Testis (tissue), 5 donors: ENCODE measurements at places on chromosomes 1 and 21. TPM values are rescaled to one million over a fixed set of nuclear protein-coding genes. Genes with fewer than 3 reads are reported as not detected.

The CDCA8 gene
- total RNA-seq = 21.0 TPM

The ADORA1 gene
- 43.2 TPM for total RNA-seq

The LHX8 gene
- total RNA-seq = 2.9 TPM

The TDRD5 gene
- total RNA-seq = 30.5 TPM

The FAM167B gene
- 1.6 TPM for total RNA-seq

The RERE gene
- total RNA-seq = 229 TPM

The HSD3B2 gene
- 0.19 TPM for total RNA-seq

The LCE1C gene
- total RNA-seq = not detected

The KPRP gene
- total RNA-seq = not detected

The PEX14 gene
- 30.3 TPM for total RNA-seq

The KCNA3 gene
- 3.4 TPM for total RNA-seq

The TRIM46 gene
- total RNA-seq = 3.7 TPM

The PRDX6 gene
- total RNA-seq = 458 TPM

The KCNK1 gene
- total RNA-seq = 2.0 TPM

The FAM72B gene
- total RNA-seq = 4.9 TPM

The CLDN14 gene
- 0.31 TPM for total RNA-seq

The SAMSN1 gene
- total RNA-seq = 0.71 TPM

The GSTM5 gene
- 6.5 TPM for total RNA-seq

The DENND2D gene
- total RNA-seq = 21.2 TPM

- DNase-seq = no peak
Measured at GRCh38 chr1:108814343-108815125, 42.4 kb downstream of the AKNAD1 start.

DNA sequence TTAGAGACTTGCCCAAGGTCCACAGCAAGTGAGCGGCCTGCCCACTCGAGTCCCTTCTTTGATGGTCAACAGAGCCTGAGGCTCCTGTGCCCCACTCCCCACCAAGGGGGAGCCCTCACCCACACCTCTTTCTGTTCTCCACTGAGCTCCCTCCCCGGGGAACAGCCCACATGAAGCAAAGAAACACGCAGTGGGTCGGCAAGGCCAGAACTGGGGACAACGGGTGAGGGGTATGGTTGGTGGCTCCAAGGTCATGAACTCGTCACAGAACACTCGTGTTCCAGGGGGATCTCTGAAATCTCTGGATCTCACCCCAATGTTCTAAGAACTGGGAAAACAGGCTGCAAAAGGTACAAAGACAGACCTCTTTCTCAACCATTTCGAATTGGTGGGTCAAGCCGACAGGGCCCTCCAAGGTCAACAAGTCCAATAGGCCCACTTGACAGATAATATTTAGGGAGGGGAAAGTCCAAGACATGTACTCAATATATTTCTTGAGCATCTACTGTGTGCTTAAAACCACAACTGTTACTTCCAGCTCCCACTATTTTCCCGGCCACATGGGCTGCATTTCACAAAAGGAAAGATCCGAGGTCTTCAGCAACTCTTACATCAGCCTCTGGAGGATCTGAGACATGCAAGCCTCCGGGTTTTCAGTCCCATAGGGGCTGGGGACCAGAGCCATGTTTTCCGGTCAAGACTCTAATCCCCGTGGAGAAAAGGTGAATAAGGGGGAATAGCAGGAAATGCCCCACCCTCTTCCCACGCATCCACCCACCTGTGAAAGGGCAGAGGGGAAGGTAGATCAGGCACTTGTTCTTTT, 1.1 kb upstream of the RAP1GAP start:
- DNase-seq = no peak

DNA sequence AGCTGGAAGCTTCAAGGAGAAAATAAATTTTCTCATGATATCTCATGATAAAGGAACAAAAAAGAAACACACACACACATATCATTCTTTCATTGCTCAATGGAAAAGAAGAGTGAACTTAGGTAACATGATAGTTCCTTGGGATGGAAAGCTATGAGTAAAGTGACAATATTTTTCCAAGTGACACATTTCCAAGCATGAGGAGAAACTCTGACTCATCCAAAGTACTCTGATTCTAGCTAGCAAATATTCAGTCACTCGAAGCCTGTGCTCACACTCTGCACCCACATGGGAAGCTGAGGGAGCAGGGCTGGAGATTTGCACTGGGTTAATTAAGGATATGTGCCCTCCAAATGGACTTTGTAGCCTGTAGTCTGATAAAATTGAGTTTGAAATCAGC, 222.4 kb downstream of the LRRC40 start:
- DNase-seq = no peak

DNA sequence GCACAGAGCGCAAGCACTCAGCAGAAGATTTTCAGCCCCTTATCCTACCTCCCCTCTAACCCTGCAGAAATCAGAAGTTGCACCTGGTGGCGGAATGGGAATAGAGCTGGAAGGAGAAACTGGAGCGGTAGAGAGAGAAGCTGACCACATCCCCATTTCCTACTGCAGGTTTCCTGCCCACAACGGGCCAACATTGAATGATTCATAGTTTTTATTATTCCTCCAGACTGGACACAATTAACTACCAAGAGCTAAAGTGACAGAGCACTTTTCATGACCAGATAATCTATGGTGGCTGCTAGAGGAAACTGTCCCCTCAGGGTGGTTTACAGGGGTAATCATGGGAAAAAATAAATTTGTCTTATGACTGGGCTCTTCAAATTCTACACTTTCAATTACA, 21.3 kb upstream of the LRRC8D start:
- DNase-seq = no peak

DNA sequence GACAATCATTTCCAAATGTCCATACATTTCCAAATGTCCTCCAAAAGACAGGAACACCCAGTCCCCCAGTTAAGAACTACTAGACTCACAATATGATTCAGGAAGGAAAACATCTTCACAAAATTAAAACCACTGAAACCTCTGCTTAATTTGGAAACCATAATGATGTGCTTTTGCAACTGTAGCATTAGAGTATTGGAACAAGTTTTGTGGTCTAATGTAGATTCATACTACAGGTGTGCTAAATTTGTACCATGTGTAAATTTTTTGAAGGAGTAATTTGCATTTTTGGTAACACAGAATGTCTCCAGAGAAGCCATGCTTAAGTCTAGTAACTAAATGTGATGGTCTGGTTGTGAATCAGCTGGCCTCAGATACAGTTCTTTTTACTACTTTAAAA, 129.6 kb downstream of the DPYD start:
- no peak for DNase-seq

GRCh38 chr1:190564117-190564516, 86.5 kb upstream of the BRINP3 start:
- DNase-seq = no peak

DNA sequence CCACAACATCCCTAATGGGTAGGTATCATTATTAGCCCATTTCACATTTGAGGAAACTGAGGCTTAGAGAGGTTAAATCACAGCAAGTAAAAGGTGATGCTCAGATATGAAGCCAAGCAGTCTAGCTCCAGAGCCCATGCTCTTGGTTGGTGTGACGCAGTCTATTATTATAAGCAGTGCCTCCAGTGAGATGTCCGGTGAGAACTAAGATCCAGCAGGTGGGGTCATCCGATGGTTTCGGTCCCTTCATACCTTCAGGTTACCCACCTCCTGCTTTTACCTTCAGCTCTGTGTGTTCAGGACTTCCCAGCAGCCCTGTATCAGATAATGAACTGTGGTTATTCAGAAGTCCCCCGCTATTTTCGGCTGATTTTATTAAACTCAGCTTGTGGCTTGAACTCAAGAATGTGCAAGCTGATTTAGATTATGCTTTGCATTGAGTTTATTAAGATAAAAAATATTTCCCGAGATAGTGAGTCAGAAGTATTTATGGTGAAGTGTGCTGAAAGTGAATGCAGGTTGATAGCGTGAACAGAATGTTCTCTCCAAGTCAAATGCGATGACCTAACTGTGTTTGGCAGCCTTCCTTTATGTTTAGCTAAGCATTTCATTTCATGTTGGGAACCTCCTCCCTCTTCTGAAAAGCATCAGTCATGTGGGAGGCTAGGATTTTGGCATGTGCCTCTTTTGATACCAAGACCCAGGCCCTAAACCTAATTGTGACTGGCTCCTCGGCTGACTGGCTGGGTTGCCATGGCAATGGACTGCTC, 160.9 kb upstream of the UBE2U start:
- DNase-seq = peak; percentile 57

DNA sequence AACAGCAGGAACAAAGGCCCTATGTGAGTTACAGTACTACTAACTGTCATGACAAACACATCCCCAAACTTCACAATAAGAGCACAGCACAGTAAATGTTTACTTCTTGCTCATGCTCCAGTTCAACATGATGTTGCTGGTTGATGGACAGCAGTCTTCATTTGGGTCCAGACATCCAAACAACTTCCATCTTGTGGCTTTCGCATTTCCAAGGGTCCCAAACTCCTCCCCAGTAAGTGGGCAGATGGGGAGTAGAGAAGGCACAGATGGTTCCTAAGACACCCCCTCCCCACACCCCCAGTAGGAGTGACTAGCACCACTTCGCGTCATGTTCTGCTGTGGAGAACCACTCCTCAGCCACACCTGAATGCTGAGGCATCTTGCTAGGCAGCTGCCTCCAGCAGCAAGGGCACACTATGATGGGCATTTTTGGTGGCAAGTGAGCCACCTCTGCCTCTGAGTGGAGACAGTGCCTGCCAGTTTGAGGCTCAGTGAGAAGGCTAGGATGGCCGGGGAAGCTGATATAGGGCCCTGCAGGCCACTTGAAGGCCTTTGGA, 32.7 kb upstream of the CD2 start:
- DNase-seq = no peak

DNA sequence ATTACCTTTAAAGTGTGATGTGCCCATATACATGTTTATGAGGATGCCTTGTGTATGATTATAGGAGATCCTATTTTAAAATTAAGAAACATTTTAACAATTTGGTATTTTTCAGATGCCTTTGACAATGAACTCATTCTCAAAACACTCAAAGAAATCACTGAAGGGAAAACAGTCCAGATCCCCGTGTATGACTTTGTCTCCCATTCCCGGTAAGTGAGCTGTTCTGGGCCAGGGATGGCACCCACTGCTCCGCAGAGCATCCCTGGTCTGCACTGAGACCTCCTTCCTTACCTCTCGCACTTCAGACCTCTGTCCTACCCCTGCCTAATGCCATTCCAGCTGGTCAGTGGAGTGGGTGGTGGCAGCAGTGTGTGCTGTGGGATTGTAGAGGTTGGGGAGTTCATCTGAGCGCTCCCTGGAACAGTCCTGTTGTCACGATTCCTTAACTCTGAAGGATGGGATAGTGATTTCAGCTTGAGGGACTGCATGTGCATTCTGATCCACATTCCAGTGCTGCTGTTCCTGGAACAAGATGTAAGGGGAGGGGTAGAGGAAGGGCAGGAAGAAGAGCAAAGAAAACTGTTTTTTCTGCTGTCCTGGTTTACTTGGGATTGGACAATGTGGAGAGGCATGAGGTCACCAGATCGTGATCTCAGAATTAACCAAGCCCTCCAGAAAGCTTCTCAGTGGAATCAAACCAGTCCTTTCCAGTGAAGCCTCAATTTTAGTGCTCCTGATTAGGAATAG, 63.9 kb downstream of the UCK2 start:
- no peak for DNase-seq

DNA sequence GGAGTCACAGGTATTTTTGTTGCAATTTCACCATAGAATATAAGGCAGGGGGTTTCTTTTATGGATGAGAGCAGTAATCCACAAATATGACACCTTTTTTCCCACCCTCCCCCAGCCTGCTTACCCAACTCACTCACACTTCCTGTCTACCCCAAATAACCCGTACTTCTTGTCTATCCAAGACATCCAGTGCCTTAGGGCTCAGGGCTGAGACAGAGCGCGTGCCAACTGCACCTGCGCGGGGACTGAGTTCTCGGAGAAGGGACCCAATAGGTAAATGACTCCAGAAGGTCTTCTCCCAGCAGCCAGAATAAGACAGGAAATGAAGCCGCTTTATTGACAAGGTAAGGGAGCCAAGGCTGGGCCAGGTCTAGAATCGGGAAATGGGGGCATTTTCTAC, 369.1 kb downstream of the SIPA1L2 start:
- DNase-seq = no peak

DNA sequence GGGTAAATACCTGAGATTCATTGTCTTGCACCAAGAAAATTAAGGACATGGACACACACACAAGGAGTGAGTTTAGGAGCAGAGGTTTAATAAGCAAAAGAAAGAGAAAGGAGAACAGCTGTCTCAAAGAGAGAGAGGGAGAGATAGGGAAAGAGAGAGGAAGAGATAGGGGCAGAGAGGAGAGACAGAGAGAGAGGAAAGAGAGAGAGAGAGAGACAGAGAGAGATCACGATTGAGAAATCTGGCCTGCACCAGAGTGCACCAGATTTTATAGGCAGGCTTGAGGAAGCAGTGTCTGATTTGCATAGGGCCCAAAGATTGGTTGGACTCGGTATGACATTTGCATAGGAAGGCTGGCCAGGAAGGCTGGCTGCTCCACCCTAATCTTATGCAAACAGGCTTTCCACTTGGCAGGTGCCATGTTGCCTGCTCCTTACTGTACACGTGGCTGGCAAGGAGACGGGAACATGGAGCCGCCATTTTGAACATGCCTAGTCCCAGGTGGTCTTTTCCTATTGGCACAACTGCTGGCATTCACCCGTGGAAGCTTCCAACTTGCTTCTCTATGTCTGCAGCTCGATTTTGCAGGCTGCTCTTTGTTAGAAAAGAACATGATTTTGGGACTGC, 419.9 kb downstream of the ZP4 start:
- DNase-seq = peak; percentile 31

GRCh38 chr1:92790867-92791266, 6.0 kb upstream of the EVI5 start:
- DNase-seq = no peak

- DNase-seq = no peak
Measured at GRCh38 chr1:90107990-90108389, 113.1 kb downstream of the ZNF326 start.

- no peak for DNase-seq
Measured at GRCh38 chr1:247212627-247213617, 41.1 kb upstream of the ZNF124 start.

DNA sequence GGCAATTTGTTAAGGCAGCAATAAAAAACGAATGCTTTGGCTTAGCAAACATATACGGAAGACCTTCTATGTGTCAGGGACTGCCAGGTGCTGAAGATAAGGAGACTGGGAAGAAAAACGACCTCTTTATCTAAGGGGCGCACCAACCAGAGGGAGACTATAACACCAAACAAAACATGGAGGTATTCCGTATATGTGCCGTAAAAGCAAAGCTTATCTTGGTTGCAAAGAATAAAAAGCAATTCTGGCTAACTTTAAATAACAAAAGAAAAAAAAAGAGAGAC, 167.1 kb upstream of the KCNJ15 start:
- no peak for DNase-seq

DNA sequence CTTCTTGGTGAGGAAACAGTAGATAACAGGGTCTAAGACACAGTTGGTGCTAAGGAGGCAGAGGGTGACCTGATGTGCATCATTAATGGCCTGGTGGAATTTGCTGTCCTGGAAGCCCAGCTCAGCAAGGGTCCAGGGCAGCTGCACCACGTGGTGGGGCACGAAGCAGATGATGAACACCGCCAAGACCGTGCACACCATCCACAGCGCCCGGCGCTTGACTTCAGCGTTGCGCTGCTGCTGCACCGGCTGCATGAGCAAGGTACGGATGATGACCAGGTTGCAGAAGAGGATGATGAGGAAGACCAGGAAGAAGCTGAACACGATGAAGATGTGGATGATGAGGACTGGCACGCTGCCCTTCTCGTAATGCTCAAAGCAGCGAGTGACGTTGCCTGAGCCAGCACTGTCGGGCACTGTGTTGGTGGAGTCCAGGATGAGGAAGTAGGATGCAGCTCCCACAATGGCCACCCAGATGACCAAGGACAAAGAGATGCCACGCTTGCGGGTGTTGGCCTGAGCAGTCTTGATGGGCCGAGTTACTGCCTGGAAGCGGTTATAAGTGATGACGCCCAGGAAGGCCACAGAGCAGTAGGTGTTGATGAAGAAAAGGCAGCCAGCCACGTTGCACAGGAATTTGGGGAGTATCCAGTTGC, 26.2 kb downstream of the PTAFR start:
- DNase-seq = no peak
